ENCODE measurements at places on chromosomes 5 and 9.
A peak's percentile ranks its signal among the peaks of the same experiment; 100 is the strongest.

GRCh38 chr5:74243634-74244033 lies 396.9 kb downstream of the ENC1 start:
- DNase-seq: no peak

- DNase-seq: no peak
These were observed 20.4 kb upstream of the IER5L start for GRCh38 chr9:129198319-129199043.

DNA sequence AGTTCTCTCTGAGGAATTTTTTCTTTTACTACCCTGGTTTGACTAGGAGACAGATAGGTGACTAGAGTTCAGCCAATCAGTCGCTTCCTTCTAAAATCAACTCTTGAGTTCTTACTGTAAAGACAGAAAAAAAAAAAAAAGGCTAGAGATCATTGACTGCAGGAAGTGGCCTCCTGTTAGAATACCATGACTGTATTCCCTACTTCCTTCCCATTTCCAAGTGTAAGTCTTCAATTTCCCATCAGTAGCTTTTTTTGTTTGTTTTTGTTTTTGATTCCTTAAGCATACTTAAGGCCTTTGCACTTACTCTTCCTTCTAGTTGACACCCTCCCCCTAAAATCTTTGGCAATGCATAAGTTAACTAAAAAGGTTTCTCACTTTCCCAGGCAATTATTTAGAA lies 154.3 kb downstream of the HMHB1 start:
- no peak for DNase-seq

DNA sequence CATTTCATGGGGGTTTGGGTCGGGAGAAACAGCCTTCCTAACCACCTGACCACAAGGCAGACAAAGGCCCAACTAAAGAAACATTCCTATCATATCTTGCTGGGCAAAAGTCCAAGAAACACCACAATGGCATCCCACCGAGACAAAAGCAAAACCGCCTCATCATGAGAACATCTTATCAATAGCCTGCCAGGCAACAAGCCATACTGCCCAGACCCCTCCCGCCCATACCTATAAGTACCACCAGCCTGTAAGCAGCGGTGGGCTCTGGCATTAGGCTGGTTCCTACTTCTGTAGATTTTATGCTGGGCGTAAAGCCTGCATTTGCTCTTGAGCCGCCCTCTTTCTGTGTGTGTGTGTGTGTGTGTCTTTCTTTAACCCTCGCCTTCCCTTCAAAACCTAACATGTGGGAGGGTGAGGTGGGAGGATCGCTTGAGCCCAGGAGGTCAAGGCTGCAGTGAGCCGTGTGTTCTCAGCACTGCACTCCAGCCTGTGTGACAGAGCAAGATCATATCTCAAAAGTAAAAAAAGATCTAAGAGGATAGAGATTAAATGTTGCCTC lies 56.9 kb downstream of the PDE6A start:
- DNase-seq: no peak

GRCh38 chr5:42390115-42390514 lies 33.1 kb upstream of the GHR start:
- DNase-seq: no peak

DNA sequence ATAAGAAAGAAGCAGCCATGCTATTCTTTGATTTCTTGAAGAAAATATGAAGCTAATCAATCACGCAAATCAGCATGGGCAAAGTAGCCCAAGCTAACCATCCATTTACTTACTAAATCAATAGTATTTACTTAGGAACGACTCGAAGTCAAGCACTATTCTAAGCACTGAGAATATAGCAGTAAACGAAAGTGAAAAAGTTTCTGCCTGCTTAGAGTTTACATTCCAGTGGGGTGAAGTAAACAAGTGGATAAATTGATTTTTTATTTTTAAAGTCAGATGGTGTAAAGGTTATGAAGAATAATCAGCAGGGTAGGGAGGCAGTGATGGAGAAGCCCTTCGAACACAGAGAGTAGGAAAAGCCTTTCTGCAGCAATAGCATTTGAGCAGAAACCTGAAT lies 5.5 kb downstream of the TSTD2 start:
- DNase-seq: no peak

DNA sequence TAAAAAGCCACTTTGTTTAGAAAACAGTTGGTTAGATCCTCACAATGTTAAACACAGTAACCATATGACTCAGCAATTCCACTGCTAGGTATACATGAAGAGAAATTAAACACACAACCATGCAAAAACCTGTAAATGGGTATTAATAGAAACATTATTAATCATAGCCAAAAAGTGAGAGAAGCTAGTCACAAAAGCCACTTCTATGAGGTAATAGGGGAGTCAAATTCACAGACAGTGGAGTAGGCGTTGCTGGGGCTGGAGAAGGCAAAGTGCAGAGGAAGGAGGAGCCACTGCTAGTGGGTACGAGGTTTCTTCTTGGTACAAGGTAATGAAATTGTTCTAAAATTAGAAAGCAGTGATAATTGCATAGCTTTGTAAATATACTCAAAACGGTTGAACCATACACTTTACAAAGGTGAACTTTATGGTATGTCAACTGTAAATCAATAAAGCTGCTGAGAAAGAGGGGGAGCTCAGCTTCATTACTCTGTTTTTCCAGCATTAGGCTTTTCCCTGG lies 364.4 kb downstream of the GADD45G start:
- DNase-seq: no peak

DNA sequence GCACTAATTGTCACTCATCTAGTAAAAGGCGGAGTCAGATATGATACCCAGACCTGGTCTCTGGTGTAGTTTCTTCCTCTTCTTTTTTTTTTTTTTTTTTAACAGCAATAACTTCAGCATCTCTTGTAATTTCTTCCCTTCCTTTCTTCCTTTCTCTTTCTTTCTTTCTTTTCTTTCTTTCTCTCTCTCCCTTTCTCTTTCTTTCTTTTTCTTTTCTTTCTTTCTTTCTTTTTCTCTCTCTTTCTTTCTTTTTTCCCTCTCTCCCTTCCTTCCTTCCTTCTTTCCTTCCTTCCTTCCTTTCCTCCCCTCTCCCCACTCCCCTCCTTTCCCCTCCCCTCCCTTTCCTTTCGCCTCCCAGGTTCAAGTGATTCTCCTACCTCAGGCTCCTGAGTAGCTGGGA lies 25.9 kb upstream of the GNPDA1 start:
- DNase-seq: no peak

DNA sequence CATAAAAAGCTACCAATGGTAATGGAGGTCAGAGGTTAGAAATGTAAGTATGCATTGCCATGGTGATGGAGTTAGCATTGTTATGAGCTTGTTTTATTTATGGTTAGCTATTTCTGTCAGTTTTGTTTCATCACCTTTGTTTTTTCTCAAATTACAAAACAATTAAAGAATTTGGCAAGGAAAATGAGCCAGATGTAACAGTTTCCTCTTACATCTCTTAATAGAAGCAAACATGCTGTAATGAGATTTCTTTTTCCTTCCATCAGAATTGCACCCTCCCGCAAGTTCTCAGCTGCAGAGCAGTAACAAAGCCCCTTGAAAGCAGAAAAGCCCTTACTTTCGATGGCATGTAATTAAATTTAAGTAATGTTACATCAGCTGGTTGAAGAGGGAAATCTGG lies 233.0 kb downstream of the SGCD start:
- DNase-seq: no peak

- DNase-seq: no peak
These were observed 121.7 kb upstream of the ZNF366 start for GRCh38 chr5:72628771-72629371.

DNA sequence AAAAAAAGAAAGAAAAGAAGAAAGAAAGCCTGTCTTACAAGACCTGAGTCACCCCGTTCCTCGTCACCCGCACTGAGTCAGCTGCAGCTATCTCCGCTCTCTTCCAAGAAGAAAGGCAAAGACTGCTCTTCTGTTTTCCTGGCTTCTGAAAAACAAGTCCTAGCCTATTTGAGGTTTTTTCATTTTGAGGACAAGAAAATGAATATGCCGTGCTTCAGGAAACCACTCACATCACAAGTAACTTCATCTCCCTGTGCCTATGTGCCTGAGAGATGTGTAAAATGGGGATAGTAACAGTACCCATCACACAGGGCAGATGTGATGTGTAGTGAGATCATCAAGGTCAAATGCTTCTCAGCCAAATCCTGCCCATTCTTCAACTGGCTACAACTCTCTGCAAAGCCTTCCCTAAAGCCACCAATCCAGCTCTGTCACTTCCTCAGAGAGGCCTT lies 78.4 kb downstream of the GLDC start:
- DNase-seq: peak; percentile 10

GRCh38 chr9:18910435-18910834 lies 122.6 kb downstream of the SAXO1 start:
- DNase-seq: no peak

GRCh38 chr9:31588006-31588405 lies 796.4 kb upstream of the ACO1 start:
- DNase-seq: no peak

DNA sequence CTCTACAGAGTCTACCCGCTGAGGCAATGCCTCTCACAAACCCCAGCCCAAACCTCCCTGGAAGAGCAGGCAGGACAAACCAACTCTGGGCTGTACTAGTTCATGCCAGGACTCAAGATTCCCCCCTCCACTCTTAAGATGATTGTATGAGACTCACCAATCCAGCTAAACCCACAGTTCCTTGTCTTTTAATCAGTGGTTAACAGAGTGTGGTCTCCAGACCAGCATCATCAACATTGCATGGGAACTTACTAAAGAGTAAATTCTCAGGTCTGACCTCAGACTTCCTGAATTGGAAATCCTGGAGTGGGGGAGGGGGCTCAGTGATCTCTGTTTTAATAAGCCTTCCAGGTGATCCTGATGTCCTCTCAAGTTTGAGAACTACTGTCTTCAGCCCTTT lies 240.9 kb downstream of the GAS1 start:
- DNase-seq: no peak

All from CD4-positive, alpha-beta T cell treated with Interleukin-4 for 4 hours (primary cell).